ENCODE measurements at places on chromosomes 1 and 21. TPM values are rescaled to one million over a fixed set of nuclear protein-coding genes. Genes with fewer than 3 reads are reported as not detected.

The NUP210L gene
- 0.10 TPM for total RNA-seq

The SAMD11 gene
- 4.9 TPM for total RNA-seq

The TTC24 gene
- total RNA-seq = not detected

The F5 gene
- total RNA-seq = 0.89 TPM

The NT5C1A gene
- total RNA-seq = 2.0 TPM

The CCT8 gene
- total RNA-seq = 114 TPM

The SV2A gene
- total RNA-seq = 1.1 TPM

The VPS72 gene
- total RNA-seq = 28.1 TPM

The SFN gene
- 254 TPM for total RNA-seq

The MMP23B gene
- total RNA-seq = 30.7 TPM

The FMO4 gene
- total RNA-seq = 4.5 TPM

The ASAP3 gene
- 46.0 TPM for total RNA-seq

The HSD3B1 gene
- total RNA-seq = 1.2 TPM

The RASSF5 gene
- 9.3 TPM for total RNA-seq

The FCGR2B gene
- total RNA-seq = 2.8 TPM

The PROK1 gene
- not detected for total RNA-seq

The PDZK1IP1 gene
- 5.2 TPM for total RNA-seq

The MASP2 gene
- total RNA-seq = not detected

The CYP4X1 gene
- 2.8 TPM for total RNA-seq

The HRNR gene
- not detected for total RNA-seq

The DIO1 gene
- not detected for total RNA-seq

The KHDC4 gene
- 44.5 TPM for total RNA-seq

The KCNH1 gene
- 0.59 TPM for total RNA-seq

The RNASEL gene
- 6.6 TPM for total RNA-seq

The LCE6A gene
- total RNA-seq = 4.4 TPM

The SPRR2G gene
- 13.6 TPM for total RNA-seq

The TMED5 gene
- total RNA-seq = 38.8 TPM

The ADAMTS1 gene
- 67.3 TPM for total RNA-seq

The TNFRSF9 gene
- 0.20 TPM for total RNA-seq

The NID1 gene
- total RNA-seq = 85.2 TPM

The WLS gene
- 85.4 TPM for total RNA-seq

The KISS1 gene
- total RNA-seq = 0.69 TPM

The PEAR1 gene
- total RNA-seq = 5.5 TPM

Data from skin of body (tissue), 3 donors.